Neural progenitor cell (in vitro differentiated cells): ENCODE measurements at places on chromosomes 6 and 20. TPM values are rescaled to one million over a fixed set of nuclear protein-coding genes. Genes with fewer than 3 reads are reported as not detected.

ERVFRD-1 gene
- total RNA-seq, result not detected in 2 replicates

GRCh38 chr20:48455651-48456365 lies 372.0 kb downstream of the PREX1 start:
- DNase-seq, result peak; percentile 86

GRCh38 chr20:45576995-45577394 lies 2.1 kb downstream of the WFDC8 start:
- peak; percentile 5 for DNase-seq

BMP5 gene
- 1.2 and 1.5 TPM in 2 replicates for total RNA-seq

MOCS3 gene
- total RNA-seq, result 5.6 and 7.5 TPM in 2 replicates

GRCh38 chr20:12414446-12415274 lies 497.0 kb downstream of the BTBD3 start:
- DNase-seq, result no peak

- no peak for DNase-seq
Measured at GRCh38 chr20:11790046-11790445, 127.6 kb upstream of the BTBD3 start.

- DNase-seq, result no peak
Measured at GRCh38 chr20:60999250-60999649, 252.8 kb upstream of the CDH4 start.

SIRPD gene
- total RNA-seq, result not detected in 2 replicates

DNA sequence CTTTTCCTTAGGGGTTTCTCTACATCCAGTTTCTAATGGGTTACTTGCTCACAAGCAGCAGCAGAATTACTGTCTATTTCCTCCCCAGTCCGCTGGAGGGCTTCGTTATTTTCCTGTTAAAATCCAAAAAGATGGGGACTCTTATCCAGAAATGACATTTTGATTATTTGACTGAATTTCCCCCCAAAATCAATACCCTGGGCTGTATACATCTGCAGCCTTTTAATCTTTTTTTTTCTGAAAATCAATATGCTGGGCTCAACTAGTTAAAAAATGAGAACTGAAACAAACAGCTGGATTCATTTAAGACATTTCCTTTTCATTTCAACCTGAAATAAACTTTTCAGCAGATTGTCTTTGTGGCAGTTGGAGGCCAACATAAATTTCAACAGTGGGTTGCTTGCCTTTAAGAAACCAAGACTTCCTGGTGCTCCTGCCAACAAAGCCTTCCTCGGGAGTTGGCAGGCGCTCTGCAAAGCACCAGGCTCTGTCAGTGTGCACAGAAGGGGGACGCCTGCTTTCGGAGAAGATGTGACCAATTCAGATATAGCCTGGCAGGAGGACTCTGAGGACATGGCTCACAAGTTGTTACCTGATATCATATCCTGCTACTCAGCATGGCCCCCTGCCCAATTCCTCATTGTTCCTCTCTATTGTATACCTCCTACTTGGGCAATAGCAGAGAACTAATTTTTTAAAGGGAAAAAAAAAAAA lies 204.7 kb upstream of the ARG1 start:
- DNase-seq, result peak; percentile 32

DNA sequence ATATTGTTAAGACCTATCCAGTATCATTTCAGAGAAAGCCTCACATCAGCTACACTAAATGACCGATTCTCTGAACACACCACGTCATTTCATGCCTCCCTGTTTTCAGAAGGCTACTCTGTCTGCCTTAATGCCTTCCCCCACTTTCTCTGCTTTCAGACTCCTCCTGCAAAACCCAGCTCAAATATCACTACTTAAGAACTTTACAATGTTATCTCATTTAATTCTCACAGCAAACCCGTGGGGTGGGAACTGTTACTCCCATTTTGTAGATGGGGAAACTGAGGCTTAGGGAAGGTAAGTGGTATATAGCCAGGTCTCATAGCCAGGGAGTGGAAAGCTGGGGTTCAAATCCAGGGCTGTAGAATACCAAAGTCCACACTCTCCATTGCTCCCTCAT lies 2.8 kb downstream of the CYP24A1 start:
- DNase-seq, result no peak

DNA sequence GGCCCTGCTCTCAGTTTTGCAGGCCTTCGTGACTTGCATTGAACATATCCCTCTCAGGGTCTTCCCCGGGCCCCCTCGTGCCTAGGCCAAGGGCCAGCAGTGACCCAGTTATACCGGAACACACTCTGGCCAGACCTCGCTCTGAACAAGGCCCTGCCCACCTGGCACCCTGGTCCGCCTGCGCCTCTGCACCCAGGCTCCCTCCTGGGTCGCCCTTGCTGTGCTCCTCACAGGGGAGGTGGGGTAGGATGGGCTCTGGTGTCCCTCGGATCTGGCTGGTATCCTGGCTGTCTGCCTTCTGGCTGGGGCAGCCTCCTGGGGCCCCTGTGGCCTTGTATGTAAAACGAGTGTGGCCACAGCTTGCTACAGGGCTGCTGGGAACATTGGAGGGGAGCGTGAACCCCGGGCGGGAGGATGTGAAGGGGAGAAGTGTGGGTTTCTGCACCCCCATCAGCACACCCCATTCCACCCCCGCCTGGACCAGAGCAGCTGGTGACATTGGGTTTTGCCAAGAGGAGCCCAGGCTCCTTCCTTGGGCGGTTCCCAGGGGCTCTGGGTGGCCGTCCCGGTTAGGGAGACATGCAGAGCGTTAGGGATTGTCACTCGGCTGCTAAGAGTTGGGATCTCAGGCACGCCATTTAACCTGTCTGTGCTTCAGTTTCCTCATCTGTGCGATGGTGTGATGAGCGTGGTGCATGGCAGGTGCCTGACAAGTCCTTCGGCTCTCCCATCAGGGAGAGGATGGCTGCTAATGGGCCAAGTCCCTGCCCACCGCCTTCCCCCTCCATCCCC lies 17.5 kb downstream of the SRC start:
- DNase-seq, result no peak

DNA sequence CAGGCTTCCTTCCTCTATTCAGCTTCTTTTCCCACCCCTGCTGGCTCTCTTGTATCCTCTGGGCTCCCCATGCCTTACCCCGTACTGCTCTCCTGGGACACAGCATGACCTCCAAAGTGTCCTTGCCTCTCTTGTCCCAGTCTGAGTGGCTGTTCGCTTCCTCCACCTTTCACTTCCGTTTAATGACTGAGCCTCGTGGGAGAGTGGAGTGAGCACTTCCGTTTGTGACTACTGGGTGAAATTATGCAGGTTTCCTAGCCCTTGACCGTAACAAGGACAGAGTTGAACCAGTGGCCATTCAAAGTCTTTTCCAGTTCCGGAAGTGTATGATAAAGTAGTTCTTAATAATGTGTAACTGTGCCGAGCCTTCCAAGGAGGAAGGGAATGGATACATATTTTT lies 109.2 kb downstream of the ARID1B start:
- DNase-seq, result no peak

FLRT3 gene
- total RNA-seq, result 24.0 and 41.8 TPM in 2 replicates
